ENCODE measurements at places on chromosomes 3 and 15.
A peak's percentile ranks its signal among the peaks of the same experiment; 100 is the strongest.

DNA sequence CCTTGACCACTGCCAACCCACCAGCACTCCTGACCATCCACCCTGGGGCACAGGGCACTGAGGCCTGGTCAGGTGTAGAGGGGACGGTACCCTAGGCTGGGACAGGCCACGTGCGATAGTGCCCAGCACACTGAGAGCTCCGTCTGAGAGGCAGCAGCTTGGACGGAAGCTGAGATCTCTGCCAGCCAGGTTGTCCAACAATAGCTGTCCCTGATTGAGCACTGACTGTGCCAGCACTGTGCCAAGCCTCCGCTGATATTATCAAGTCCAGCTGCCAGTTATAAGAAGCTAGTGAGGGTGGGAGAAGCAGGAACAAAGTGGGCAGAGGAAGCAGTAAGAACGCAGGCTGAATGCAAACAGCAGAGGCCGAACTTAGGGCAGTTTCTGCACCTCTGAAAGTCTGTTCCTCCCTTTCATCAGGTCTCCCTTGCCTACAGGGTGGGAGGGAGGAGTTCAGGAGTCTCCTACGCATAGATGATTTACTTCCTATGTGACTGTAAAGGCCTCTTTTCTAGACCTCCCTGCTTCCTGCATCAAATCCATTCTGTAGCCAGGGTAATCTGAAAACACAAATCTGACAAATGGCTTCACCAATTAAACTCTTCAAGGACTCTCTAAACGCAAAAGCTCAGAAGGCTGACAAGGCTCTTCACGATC lies 29.7 kb downstream of the MRPS11 start:
- no peak overlapping the region for H3K4me3 ChIP-seq
- H3K4me1 ChIP-seq = no peaks in the 10 kb centered on the region
- H3K27ac ChIP-seq = no peak overlapping the region
- no peak for DNase-seq

DNA sequence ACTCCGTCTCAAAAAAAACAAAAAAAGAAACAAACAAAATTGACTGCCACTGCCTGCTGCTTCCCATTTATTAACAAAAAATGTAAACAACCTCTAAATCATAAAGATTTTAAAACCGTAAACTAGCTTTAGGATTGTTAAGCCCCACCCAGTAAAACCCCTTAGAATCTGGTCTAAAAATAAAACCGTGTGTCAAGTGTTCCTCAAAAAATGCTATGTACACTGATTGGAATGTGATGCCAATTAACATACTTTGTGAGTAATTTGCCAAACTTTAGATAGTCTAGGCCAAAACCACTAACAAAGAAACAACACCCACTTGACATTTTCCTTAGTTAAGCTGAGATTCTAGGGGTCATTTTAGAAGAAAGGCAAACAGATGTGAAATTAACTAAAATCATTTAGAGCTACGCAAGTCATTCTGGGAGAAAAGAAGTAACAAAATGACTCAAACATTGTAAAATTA lies 5.3 kb downstream of the RAF1 start:
- H3K4me3 ChIP-seq = peak overlapping the region; percentile 28
- no peaks in the 10 kb centered on the region for H3K27me3 ChIP-seq
- peaks cover 65% of the 10 kb centered on the region for H3K4me1 ChIP-seq
- H3K36me3 ChIP-seq = no peaks in the 10 kb centered on the region
- DNase-seq = no peak

GRCh38 chr15:74283368-74283767 lies 47.2 kb downstream of the CCDC33 start:
- no peak for DNase-seq
- H3K4me1 ChIP-seq = no peaks in the 10 kb centered on the region
- H3K27me3 ChIP-seq = peaks cover 51% of the 10 kb centered on the region
- no peak overlapping the region for H3K27ac ChIP-seq
- no peaks in the 10 kb centered on the region for H3K36me3 ChIP-seq

- H3K27ac ChIP-seq = no peak overlapping the region
- H3K27me3 ChIP-seq = no peaks in the 10 kb centered on the region
- DNase-seq = no peak
- H3K4me1 ChIP-seq = no peaks in the 10 kb centered on the region
These were observed 89.0 kb downstream of the TMEM212 start for GRCh38 chr3:171932153-171932611.

GRCh38 chr3:81871358-81872155 lies 110.1 kb upstream of the GBE1 start:
- no peaks in the 10 kb centered on the region for H3K36me3 ChIP-seq
- H3K27me3 ChIP-seq = no peaks in the 10 kb centered on the region
- H3K4me3 ChIP-seq = no peak overlapping the region
- H3K4me1 ChIP-seq = peaks cover 4% of the 10 kb centered on the region
- H3K27ac ChIP-seq = no peak overlapping the region

DNA sequence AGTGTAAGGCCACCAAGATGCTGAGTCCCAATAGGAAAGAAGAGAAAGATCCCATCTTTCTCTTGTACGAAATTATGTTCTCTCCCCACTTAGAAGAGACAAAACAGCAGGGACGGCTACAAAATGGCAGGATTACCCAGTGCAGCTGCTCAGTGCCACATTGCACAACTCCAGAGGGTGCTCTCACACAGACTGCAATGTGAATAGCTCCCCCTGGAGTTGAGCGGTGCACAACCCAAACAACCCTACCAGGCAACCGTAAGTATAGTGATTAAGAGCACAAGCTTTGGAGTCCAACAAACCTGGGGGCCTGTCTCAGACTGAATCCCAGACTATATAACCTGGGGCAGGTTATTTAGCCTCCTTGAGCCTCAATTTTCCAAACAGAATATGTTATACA lies 3.1 kb upstream of the BHLHE40 start:
- H3K4me3 ChIP-seq = no peak overlapping the region
- H3K36me3 ChIP-seq = no peaks in the 10 kb centered on the region
- peaks cover 14% of the 10 kb centered on the region for H3K4me1 ChIP-seq
- H3K27me3 ChIP-seq = no peaks in the 10 kb centered on the region
- H3K27ac ChIP-seq = peak overlapping the region; percentile 100

GRCh38 chr15:71192816-71193215 lies 77.5 kb downstream of the THSD4 start:
- no peak overlapping the region for H3K4me3 ChIP-seq
- H3K4me1 ChIP-seq = no peaks in the 10 kb centered on the region
- H3K36me3 ChIP-seq = no peaks in the 10 kb centered on the region
- H3K27me3 ChIP-seq = no peaks in the 10 kb centered on the region
- DNase-seq = no peak

DNA sequence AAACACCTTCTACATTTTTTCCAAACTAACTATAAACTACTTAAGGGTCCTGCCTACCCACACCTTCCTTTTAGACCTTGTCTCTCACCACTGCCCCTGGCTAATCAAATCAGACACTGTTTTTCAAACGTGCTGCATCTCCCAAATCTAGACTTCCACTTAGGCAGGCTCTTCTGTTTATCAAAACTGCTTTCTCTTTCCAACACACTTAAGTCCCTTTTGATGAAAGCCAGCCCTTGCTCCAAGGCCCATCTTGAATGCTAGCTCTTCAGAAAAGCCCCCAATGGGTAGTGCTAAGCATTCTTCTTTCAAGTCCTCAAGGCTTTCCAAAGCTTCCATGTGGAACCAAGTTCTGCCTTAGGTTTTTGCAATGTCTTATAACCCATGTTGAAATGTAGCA lies 888.3 kb downstream of the TUSC7 start:
- no peaks in the 10 kb centered on the region for H3K36me3 ChIP-seq
- H3K4me3 ChIP-seq = no peak overlapping the region
- no peak for DNase-seq
- H3K27me3 ChIP-seq = no peaks in the 10 kb centered on the region
- H3K27ac ChIP-seq = no peak overlapping the region

DNA sequence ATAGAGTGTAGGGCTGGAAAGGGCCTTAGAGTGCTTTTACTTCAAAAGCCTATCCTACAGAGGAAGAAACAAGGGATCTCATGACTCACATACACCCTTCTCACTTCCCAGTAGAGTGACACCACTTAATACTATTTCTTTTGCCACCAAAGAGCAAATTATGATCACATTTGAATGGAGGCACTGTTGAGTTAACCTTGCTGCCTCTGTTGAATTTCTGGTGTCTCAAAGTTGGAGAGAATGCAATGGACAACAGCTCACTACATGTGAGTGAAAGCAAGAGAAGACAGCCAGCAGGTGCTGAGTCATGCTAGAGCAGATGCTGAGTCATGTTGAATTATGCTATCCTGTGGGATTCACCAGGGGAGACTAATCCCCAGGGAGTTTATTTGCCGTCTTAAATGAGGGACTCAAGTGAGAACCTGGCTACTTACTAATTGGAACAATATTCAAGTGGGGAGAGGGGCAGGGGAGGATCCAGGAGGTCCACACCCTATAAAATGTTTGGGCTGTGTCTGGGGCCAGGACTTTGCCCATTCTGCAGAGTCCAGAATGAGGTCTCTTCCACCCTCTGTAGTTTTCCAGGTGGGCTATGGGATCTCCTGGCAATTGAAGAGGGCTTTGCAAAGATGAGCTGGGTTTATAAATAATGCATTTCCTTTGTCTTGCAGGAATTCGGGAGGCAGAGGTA lies 35.8 kb downstream of the ST8SIA2 start:
- no peaks in the 10 kb centered on the region for H3K36me3 ChIP-seq
- no peak overlapping the region for H3K4me3 ChIP-seq
- no peaks in the 10 kb centered on the region for H3K4me1 ChIP-seq
- no peak for DNase-seq

- peaks cover 29% of the 10 kb centered on the region for H3K4me1 ChIP-seq
- H3K4me3 ChIP-seq = peak within 1 kb of the TSS; percentile 69
- peak; percentile 18 for DNase-seq
- H3K27me3 ChIP-seq = no peaks in the 10 kb centered on the region
- peak within 1 kb of the TSS; percentile 80 for H3K27ac ChIP-seq
These were observed 148.9 kb upstream of the IL12A start for GRCh38 chr3:159839561-159840379.

GRCh38 chr15:48641416-48641815 lies 4.1 kb downstream of the FBN1 start:
- DNase-seq = no peak
- no peak overlapping the region for H3K27ac ChIP-seq
- no peaks in the 10 kb centered on the region for H3K36me3 ChIP-seq
- H3K4me3 ChIP-seq = peak overlapping the region; percentile 36
- H3K4me1 ChIP-seq = peaks cover 3% of the 10 kb centered on the region

DNA sequence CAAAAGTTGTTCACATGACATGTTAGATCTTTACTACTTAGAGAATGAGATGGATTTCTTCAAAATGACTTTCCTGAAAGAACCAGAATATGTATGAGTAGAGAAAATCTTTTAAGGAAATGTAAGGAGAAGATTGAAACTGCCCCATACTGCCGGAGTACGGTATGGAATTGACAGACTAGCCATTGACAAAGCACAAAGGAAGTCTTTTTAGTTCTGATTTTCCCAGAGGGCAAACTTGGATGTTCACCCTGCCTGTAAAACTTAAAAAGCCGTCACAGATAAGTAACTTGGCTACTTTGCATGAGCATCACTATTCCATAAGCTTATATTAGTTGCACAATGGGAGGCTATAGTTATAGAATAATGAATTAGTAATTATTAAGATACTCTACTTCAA lies 93.8 kb downstream of the NECTIN3 start:
- H3K27ac ChIP-seq = no peak overlapping the region
- no peaks in the 10 kb centered on the region for H3K27me3 ChIP-seq
- DNase-seq = no peak
- no peaks in the 10 kb centered on the region for H3K4me1 ChIP-seq

DNA sequence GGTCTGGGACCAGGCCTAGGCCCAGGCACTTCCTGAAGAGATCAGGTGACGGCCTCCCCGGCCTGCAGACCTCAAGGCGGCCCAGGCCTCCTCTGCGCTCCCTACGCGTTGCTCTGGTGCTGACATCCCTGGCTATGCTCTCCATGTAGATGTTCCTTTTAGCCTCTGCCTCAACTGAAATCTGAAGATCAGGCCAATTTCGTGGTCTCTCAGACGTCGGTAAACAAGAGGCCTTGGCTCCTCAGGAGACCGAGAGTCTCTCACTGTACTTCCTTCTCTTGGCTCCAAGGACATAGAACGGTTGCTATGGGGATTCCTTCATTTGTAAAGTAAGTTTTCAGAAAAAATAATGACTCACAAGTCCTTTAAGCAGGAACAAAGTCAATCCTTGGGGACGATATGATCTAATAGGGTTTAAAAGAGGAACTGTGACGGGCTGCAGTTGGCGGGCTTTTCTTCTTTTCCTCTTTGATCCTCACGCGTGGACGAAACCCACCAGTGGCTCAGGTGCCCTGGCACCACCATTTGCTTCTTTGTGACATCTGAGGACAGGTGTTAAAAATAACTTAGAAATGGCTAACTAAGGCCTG lies 55.6 kb upstream of the CGNL1 start:
- H3K27ac ChIP-seq = no peak overlapping the region
- H3K36me3 ChIP-seq = no peaks in the 10 kb centered on the region
- H3K4me1 ChIP-seq = no peaks in the 10 kb centered on the region
- H3K4me3 ChIP-seq = no peak overlapping the region
- DNase-seq = peak; percentile 46

DNA sequence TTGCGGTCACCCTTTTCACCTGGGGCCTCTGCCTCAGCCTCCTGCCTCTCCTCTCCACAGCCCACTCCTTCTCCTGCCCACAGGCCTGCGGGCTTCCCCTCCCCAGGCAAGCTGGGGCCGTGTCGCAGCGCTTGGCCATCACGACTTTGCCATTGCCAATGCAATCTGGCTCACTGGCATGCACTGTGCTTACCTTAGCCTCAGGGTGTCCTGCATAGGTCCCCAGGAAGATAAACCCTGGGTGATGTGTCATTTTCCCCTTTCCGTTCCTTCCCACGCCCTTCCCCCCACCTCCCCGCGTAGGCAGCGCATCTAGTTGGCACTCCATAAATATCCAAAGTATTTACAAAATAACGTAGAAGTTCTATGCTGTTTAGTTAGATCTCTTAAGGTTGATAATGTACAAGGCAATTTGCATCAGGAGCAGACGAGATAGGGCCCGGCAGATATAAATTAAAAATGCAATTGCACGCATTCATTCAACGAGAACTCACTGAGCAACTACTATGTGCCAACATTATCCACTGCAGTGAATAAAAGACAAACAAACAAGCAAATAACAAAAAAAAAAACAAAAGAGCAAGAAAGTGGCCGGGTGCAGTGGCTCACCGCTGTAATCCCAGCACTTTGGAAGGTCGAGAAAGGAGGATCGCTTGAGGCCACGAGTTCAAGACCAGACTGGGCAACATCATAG lies 973 bp upstream of the COPG1 start:
- DNase-seq = no peak
- H3K4me1 ChIP-seq = peaks cover 31% of the 10 kb centered on the region
- peak overlapping the region; percentile 87 for H3K27ac ChIP-seq
- no peaks in the 10 kb centered on the region for H3K27me3 ChIP-seq
- peak overlapping the region; percentile 80 for H3K4me3 ChIP-seq

DNA sequence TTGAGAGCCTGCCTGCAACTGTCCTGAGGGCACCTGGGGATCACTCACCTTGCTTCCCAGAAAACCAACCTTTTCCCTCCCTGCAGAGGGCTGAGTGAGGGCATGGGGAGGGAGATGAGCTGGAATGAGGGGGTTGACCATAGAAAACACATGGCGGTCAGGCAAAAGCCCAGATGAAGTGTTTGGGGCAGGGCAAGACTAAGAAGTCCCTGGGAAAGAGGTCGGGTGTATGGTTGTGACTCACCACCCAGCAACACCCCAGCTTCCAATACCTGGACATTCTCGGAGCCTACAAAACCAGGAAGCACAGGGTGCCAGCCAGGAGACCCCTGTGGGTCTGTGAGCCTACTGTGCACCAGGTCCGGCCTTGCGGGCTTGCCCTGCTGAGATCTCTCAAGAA lies 95.3 kb upstream of the ATP2B2 start:
- peaks cover 10% of the 10 kb centered on the region for H3K4me1 ChIP-seq
- DNase-seq = no peak
- H3K36me3 ChIP-seq = no peaks in the 10 kb centered on the region
- no peak overlapping the region for H3K4me3 ChIP-seq
- H3K27me3 ChIP-seq = no peaks in the 10 kb centered on the region
